ENCODE measurements at places on chromosomes 4 and X.

DNA sequence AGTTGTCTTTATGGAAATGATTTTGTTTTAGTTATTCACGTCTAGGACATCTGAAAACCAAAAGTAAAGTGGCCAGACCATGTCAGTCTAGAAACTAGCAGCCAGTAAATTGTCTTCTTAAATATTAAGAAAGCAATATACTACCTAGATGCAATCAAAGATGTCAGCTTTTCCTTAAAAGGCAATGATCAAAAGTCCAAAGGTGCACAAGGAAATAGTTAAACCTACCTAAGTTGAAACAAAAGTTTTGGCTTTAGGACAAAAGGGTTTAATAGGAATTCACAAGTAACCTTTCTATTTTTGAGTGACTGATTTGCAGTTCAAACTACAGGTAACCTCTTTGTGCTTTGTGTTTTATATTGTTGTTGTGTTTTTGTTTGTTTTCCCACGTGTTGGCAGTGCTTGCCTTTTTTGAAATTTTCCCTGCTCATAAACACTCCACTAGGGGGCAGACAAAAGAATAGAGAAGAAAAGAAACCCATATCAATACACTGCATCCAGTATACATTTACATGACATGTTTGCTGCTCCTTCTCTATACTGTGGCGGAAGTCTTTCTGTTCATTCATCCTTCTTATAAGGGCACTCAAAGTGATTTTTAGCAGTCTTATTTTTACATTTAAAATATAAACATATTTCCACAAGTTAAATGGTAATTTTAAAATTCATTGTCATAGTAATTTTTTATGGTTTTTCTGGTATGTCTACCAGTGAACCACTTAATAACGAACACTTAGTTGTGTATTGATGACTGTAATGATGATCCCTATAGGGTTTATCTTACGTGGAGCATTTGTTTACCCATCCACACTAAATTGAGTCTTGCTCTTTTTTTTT is 62.7 kb downstream of the GAB1 start:
- DNase-seq = no peak

DNA sequence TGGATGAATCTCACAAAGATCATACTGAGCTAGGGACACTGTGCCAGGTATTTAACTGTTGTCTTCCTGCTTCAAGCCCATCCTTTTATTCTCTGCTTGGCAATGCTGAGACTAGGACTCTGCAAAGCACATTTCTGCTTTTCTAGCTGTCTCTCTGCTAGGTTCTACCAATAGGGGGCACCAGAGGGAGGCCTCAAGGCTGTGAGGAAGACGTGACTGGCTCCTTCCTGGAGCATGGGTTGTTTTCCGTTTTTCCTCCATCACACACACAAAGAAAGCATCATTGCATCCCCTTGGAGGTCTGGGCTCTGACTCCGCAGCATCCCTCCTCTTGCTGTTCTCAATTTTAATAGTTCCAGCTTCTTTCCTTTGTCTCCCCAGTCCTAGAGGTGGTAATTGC is 10.9 kb upstream of the DCTD start:
- no peak for DNase-seq

- DNase-seq = no peak
Measured at GRCh38 chrX:16089086-16089485, 34.3 kb upstream of the GRPR start.

GRCh38 chr4:103076747-103077347 is at the start of gene SLC9B2:
Gene SLC9B2, minus strand, starts transcription at chr4:103076761. Its CDS starts 9,211 bp downstream, at chr4:103067550.
- no peak for DNase-seq

GRCh38 chr4:6341696-6342095 is 72.0 kb downstream of the WFS1 start:
- DNase-seq = no peak

GRCh38 chr4:17315459-17315858 is 196.4 kb downstream of the QDPR start:
- DNase-seq = no peak

GRCh38 chr4:122476126-122476525 is 19.6 kb upstream of the IL2 start:
- no peak for DNase-seq

GRCh38 chr4:182823576-182823975 is 93.6 kb downstream of the DCTD start:
- DNase-seq = no peak

DNA sequence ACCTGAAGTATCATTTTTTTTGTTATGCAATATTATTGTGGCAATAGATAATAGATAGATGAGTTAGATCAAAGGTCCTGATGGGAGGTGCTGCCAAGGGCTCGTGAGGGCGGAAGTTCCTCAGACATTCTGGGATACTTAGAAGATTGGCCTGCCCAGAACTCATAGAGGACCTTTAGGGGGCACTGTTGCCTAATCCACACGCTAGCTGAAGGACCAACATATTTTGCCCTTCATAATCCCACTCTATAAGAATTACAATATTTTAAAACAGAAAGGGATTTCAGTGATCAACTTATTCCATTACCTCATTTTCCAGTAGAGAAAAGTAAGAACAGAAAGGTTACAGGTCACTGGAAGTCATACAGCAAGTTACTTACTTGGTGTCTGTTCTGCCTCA is 22.9 kb upstream of the COX7B2 start:
- no peak for DNase-seq

DNA sequence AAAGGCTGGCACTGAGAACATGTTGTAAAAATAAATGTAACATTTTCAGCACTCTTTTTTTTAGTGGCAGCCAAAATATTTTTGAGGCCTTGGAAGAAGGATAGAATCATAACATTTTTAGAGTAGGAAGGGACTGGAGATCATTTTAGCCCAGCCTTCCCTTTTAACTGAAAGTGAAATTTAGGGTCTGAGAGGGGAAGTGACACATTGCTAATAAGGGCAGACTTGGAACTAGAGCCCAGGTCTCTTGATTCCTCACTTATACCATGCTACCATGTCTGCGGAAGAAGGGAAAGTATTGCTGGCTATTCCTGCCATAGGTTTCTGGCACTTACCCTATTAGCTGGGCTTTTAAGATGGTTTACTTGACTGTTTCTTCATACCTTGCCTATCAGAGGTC is 4.8 kb downstream of the WDR44 start:
- DNase-seq = no peak

DNA sequence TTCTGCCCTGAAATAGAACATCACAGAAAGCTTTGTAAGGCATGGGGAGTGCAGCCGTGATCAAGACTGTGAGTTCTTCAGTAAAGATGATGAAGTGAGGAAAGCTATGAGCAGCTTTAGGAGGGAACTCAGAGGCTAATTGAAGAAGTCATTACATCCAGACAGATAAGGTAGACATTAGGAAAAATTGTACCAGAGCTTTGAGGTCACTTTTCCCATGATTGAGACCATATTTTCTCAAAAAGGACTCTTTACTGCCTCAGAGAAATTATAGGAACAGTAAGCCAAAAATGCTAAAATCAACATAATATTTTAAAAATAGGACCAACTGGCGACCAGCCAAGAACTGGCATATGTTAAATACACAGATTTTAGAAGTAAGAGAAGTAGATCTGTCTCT is 11.2 kb downstream of the CHST7 start:
- DNase-seq = no peak

DNA sequence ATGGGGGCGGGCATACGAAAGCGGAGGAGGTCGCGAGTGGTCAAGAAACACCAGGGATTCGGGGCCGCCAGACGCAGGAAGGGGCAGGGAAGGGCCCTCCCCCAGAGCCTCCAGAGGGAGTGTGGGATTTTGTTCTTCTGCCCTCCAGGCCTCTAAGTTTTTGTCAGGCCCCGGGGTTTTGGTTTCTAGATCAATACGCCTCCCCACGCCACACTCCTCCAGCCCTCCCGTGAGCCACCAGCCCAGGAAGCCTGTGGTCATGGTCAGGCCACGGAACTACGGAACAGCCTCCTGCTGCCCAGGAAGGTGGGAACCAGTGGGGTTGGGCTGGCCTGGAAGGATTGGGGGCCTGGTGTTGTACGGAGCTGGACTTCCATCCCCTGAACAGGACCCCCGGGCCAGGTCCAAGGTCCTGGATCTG is 38.4 kb downstream of the CPLX1 start:
- DNase-seq = no peak

DNA sequence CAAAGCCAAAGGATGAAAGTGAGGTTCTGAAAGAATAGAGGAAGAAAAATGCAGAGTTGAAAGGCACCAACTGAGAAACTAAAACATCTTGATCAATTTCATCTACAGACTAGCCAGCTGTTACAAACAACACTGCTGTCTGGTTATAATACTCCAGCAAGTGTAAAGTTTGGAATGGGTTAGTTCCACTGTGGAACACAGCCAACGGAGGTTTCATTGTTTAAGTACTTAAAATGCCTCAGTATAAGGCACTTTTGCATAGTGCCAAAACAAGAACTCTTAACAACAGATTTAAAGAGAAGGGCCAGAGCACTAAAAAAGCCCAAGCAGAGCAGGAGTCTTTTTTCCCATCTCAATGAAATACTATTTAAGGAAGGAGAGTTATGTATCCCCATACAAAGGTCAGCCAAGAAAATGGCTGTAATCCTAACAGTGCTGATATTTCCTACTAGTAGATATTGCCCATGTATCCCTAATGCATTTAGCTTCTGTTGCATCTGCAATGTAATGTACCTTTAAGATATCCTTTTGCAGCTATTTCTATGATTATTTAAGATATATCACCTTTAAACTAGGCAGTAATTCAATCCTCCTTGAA is 16.5 kb downstream of the ACSL4 start:
- DNase-seq = no peak

DNA sequence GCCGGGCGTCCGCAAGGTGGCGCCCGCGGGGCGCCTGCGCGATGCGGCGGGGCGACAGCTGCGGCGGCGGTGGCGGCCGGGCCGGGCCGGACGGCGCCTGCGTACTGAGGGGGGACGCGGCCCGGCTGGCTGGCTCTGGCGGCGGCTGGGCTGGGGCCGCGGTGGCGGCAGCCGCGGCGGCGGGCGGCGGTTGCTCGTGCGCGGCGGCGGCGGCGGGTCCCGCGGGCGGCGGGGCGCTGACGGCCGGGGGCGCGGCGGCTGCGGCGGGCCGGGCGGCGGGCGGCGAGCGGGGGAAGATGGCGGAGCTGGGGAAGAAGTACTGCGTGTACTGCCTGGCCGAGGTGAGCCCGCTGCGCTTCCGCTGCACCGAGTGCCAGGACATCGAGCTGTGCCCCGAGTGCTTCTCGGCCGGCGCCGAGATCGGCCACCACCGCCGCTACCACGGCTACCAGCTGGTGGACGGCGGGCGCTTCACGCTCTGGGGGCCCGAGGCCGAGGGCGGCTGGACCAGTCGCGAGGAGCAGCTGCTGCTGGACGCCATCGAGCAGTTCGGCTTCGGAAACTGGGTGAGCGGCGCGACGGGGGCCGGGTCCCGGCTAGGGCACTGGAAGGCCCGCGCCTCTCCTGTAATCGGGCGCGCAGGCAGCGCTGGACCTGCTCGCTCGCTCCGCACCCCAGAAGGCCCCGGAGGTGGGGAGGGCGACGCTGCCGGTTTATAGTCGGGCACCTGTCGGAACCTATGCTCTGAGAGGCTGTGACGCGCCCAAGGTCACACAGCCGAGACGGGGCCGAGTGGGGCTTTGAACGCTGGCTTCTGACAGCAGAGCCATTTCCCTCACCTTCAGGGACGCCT is at the start of gene TADA2B:
Gene TADA2B (plus strand): TSS at position 89 of the 853 bp plus-strand sequence. CDS start 208 bp downstream, at position 297.
- DNase-seq = peak; percentile 82

GRCh38 chrX:12615061-12615460 is 176.2 kb upstream of the PRPS2 start:
- no peak for DNase-seq

GRCh38 chrX:115561605-115562479 is 868 bp downstream of the PLS3 start:
- peak; percentile 18 for DNase-seq

DNA sequence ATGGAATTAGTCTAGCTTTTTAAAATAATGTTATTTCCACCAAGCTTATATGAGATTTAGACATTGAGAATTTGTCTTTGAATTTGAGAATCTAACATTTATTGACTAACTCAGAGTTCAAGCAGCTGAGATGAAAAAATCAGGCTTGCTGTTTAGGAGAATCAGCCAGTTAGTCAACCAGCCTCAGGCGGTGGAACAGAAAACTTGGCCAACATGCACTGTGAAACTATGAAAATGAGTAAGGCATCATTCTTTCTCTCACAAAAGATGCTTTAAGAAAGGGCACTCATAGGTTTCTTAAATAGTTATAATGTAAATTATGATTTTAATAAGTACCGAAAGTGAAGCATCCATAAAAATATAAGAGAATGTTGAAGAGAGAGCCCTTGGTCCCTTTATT is 84.2 kb downstream of the NFKB1 start:
- no peak for DNase-seq

GRCh38 chr4:15901998-15902397 is 36.5 kb downstream of the FGFBP1 start:
- no peak for DNase-seq

GRCh38 chrX:154485150-154486051 is 1.0 kb downstream of the UBL4A start:
- DNase-seq = no peak

DNA sequence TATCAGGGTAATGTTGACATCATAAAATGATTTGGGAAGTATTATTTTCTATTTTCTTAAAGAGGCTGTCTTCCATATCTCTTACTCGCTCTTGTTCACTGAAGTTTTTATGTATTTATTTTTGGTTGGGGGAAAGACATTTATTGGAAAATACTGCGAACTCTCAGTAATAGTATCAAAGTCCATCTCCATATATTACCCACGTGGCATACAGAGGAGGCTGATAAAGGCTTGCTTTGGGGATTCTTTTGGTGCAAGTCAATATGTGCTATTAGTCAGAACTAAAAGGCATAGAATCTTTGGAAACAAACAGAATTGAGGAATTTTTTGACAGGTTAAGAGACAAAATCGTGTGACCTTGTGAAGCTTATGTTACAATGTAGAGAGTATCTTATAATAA is 101.3 kb downstream of the NYX start:
- DNase-seq = no peak

- DNase-seq = no peak
Measured at GRCh38 chrX:39969099-39969818, 128.5 kb downstream of the BCOR start.

DNA sequence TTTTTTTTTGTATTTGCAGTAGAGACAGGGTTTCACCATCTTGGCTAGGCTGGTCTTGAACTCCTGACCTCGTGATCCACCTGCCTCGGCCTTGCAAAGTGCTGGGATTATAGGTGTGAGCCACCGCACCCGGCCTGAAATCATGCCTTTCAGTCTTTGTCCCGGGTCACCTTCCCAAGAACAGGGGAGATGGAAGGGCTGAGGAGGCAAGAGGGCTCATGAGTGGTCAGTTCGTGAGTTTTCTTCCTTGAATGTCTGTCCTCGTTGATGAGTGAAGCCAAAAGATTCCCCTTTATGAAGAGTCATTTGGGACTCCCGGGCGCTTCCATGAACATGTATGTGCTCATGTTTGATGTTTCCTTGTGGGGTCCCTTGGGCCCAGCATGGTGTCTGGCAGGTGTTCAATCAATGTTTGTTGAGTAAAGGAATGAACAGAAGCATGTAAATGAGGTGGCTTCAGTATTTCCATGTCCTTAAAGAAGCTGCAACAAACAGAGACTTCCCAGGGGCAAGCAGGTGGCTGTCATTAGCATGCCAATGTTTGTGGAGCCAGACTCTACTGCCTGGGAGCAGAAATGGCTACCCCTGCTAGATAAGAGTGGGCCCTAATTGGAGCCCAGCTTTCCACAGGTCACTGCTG is 3.4 kb upstream of the SEPTIN6 start:
- no peak for DNase-seq
